ENCODE measurements at places on chromosomes 16 and 17.

DNA sequence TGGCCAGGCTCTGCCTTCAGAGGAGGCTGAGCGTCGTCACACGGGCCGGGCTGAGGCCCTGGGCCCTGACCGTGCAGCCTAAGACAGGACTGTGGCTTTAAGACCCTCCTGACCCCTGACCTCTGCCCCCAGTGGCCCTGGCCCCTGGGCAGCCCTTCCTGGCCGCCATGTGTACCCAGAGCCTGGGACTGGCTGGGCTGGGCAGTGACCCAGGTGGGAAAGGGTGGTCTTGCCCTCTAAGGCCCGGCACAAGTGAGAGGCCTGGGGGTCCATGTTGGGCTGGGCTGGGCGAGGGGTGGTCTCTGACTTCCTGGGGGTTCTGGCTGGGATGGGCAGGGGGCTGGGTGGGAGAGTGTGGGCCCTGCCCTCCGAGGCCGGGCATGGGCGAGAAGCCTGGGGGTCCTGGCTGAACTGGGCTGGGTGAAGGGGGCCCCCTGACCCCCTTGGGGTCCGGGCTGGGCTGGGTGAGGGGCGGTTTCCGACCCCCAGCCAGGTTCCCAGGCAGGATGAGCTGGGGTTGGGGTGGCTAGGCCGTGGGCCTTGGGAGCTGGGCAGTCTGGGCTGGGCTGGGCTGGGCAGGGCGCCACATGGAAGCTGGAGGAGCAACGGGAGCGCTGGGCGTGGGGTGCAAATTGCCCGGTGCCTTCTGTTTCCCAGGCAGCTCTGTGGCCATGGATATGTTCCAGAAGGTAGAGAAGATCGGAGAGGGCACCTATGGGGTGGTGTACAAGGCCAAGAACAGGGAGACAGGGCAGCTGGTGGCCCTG, at the start of gene CDK3:
Gene CDK3 (plus strand): TSS at position 101 of the 767 bp plus-strand sequence. CDS start 571 bp downstream, at position 672.
- DNase-seq, result no peak

DNA sequence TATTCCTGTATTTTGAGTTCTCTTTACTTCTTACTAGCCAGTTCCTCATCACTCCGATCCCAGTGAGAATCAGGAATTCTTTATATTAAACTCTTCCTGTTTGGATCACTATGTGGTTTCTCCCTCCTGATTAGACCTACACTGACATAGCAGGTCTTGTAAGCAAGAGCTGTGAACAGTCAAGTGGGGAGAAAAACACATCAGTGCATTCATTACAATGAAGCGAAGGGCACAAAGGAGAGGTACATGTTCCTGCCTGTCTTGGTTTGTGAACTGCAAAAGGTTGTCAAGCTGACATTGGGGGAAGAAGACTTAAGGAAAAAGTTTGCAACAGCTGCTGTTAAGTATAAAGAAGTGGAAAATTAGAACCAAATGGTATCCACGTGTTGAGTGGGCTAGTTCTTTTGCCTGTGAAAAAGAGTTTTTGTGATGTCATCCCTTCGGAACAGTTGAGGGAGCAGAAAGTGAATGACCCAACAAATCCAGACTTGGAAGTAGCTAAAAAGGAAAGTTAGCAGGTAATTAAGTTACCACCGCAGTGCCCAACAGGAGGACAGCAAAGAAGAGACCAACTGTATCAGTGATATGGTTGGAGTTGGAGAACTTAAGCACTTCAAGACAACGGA, 23.0 kb upstream of the TRIM25 start:
- no peak for DNase-seq

DNA sequence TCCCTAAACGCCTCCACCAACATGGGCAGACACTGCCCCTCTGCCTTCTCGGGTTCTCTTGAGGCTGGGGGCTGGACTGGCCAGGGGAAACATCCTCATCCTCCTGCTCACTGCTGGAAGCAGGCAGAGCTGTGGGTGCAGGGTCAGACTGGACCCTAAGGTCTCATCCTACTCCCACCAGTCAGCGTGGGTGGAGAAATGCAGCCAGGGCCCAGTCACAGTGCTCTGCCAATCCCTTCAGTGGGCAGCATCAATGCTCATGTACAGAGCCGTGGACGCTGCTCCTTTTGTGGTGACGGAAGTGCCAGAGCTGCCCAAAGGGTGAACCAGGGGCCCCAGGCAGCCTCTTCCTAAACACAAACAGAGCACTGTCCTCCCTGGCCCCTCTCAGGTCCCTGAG, 13.4 kb upstream of the TBX2 start:
- no peak for DNase-seq

DNA sequence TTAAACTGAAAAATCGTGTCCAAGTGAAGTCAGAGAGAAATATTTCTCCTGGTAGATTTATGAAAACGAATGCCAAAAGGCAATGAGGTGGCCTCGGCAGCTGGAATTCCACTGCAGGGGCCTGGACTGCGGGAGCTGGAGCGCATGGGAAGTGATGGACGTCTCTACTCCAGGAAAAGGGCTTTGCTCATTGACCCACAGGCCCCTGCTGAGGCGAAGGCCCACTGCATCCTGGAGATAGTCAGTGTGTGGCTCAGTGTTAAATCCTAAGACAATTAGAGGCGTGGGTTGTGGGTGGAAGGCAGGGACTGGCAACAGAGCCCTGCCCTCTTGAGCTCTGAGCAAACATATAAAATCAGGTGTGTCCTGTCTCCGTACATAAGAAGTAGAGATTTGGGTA, 191.4 kb downstream of the SLC39A11 start:
- DNase-seq, result no peak

DNA sequence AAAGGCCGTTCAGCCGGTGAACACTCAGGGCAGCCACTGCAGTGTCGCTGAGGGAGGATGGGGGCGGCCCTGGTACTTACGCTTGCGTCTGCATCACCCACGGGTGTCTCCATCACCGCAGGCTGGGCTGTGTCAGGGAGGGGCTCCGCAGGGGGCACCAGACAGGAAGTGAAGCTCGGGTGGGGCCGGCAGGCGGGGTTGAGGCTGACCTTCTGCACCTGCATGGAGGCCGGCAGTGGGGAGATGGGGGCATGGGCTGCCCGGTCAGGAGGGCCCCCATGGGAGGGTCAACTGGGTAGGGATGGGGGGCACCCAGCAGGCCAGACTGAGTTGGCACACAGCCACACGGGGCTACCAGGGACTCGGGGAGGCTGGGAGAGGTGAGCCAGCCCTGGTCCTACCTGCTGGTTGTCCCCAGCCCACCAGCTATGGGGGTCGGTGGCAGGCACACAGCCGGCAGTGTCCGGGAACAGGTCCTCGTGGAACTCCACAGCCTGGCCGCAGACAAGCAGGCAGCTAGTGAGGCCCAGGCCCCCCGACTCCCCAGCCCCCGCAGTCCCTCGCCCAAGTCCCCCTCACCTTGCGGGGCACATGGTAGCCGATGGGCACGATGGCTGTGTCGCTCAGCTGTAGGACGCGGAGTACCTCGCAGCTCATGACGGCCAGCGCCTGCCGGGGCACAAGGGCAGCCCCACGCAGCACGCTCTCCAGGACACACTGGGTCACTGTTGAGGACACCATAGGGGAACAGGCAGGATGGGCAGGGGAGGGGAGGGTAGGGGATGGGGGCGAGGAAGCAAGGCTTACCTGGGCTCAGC, 7.2 kb upstream of the VASN start:
- no peak for DNase-seq
